ENCODE measurements at places on chromosomes 3 and 15.

DNA sequence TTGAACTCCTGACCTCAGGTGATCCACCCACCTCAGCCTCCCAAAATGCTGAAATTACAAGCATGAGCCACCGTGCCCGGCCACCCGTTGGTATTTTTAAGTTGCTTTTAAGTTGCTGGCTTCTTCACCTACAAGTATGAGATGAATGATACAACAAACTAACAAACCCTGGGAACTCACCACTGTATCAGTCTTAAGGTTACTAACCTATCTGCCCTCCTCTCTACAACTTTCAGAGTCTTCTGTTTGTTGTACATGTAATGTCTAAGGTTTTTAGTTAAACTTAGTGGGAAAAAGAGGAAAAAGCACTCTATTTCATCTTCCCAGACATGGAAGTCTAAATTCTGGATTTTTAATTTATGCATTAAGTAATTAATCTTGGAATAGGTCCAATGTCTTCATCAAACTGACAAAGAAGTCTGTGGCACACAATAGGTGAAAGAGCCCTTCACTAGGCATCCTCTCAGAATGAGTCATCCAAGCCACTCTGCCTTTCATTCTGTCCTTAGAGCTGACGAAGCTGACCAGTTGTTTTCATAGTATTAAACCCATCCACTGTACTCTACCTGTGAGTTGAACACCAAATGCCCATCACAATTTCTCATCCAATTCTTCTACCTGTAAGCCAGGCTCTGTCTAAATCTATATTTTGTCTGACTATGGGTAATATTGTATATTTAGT is 936.1 kb downstream of the TUSC7 start:
- no peak for DNase-seq

- DNase-seq: no peak
These were observed 14.1 kb downstream of the LACTB start for GRCh38 chr15:63135804-63136203.

GRCh38 chr3:71214016-71214415 is 369.5 kb downstream of the FOXP1 start:
- DNase-seq: no peak

GRCh38 chr3:123568034-123568433 is 16.8 kb downstream of the HACD2 start:
- no peak for DNase-seq

GRCh38 chr3:18559331-18559842 is 134.2 kb upstream of the SATB1 start:
- DNase-seq: no peak

GRCh38 chr3:158057666-158058065 is 48.6 kb downstream of the SHOX2 start:
- DNase-seq: no peak

All from activated naive CD4-positive, alpha-beta T cell (primary cell).